Natural killer cell treated with Interleukin-12 subunit alpha and Interleukin-12 subunit beta and Interleukin-15 and Interleukin-18, amount 100 ng/mL, for 72 hours (primary cell): ENCODE measurements at places on chromosomes 2 and 18. TPM values are rescaled to one million over a fixed set of nuclear protein-coding genes. Genes with fewer than 3 reads are reported as not detected.

- no peak overlapping the region for H3K4me3 ChIP-seq
- no peak for DNase-seq
- H3K27ac ChIP-seq: no peak overlapping the region
- H3K4me1 ChIP-seq: no peaks in the 10 kb centered on the region
- no peaks in the 10 kb centered on the region for H3K36me3 ChIP-seq
- peaks cover 12% of the 10 kb centered on the region for H3K27me3 ChIP-seq
These were observed 41.5 kb downstream of the SCTR start for GRCh38 chr2:119482481-119483394.

- H3K27ac ChIP-seq: peak overlapping the region; percentile 91
- peaks cover 8% of the 10 kb centered on the region for H3K36me3 ChIP-seq
- H3K27me3 ChIP-seq: no peaks in the 10 kb centered on the region
- no peak for DNase-seq
- peak overlapping the region; percentile 67 for H3K4me3 ChIP-seq
These were observed 74.6 kb downstream of the ARL4C start for GRCh38 chr2:234422273-234422732.

DNA sequence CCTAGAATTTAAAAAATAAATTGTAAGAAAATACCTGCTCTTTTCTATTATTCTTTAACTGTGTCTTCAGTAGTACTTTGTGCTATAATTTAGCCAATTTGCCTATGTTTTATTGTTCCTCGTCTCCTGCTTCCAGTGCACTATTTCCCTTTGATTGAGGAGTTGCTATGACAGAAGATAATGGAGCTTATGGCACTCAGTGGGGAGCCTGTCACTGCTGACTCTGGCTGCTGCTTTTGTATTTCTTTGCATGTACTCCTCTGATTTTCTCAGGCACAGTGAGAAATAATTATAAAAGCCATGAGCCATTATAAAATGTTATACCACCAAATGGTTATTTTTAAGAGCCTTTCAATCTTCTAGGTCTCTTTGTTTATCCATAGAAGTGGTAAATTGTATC, 1310.8 kb upstream of the SLC39A10 start:
- no peaks in the 10 kb centered on the region for H3K36me3 ChIP-seq
- no peak overlapping the region for H3K27ac ChIP-seq
- no peak overlapping the region for H3K4me3 ChIP-seq

DNA sequence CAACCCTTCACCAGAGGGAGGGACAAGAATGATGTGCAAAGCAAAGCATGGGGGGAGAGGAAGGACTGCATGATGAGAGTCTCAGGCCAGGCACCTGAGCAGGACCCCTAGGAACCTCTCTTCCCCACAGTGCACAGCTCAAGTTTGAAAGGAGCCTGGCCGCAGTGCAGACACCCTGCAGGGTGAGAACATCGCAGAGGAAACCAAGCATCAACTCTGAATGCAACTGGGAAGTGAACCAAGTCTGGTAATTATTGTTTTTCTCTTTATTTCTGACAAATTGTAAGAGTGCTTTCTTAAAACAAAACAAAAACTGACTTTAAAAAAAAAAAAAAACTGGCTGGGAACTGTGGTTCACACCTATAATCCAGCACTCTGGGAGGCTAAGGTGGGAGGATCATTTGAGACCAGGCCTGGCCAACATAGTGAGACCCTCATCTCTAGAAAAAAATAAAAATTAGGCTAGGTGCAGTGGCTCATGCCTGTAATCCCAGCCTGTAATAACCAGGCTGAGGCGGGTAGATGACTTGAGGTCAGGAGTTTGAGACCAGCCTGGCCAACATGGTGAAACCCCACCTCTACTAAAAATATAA, 15.3 kb downstream of the NPC1 start:
- peaks cover 29% of the 10 kb centered on the region for H3K36me3 ChIP-seq
- H3K4me3 ChIP-seq: peak overlapping the region; percentile 69
- H3K27me3 ChIP-seq: no peaks in the 10 kb centered on the region
- H3K27ac ChIP-seq: peak overlapping the region; percentile 77

GRCh38 chr2:144208924-144209323, 311.0 kb downstream of the ZEB2 start:
- no peak for DNase-seq
- H3K4me1 ChIP-seq: peaks cover 27% of the 10 kb centered on the region
- H3K27ac ChIP-seq: no peak overlapping the region
- peaks cover 17% of the 10 kb centered on the region for H3K36me3 ChIP-seq

DNA sequence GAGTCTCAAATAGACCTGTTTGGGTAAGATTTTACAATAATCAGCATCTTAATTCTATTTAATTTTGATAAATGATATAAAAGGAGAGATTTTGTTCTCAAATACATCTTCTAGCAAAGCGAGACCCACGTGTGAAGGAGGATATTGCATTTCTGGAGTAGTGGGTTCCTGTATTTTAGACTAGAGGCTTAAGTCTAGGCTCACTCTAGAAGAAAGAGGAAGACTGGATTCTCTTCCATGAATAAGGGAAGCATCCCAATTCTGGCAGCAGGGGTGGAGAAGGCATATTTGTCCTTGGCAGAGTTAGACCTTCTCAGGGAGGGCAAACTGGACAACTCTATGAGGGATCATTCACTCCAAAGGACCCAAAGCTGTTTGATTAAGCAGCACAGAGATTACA, 11.3 kb upstream of the FAM228A start:
- no peak for DNase-seq
- no peaks in the 10 kb centered on the region for H3K27me3 ChIP-seq
- no peak overlapping the region for H3K27ac ChIP-seq
- no peaks in the 10 kb centered on the region for H3K36me3 ChIP-seq
- H3K4me3 ChIP-seq: no peak overlapping the region
- H3K4me1 ChIP-seq: no peaks in the 10 kb centered on the region

- no peak overlapping the region for H3K27ac ChIP-seq
- H3K4me1 ChIP-seq: no peaks in the 10 kb centered on the region
- H3K36me3 ChIP-seq: no peaks in the 10 kb centered on the region
- H3K27me3 ChIP-seq: no peaks in the 10 kb centered on the region
- DNase-seq: no peak
These were observed 1336.5 kb upstream of the SLC39A10 start for GRCh38 chr2:194320520-194320919.

DNA sequence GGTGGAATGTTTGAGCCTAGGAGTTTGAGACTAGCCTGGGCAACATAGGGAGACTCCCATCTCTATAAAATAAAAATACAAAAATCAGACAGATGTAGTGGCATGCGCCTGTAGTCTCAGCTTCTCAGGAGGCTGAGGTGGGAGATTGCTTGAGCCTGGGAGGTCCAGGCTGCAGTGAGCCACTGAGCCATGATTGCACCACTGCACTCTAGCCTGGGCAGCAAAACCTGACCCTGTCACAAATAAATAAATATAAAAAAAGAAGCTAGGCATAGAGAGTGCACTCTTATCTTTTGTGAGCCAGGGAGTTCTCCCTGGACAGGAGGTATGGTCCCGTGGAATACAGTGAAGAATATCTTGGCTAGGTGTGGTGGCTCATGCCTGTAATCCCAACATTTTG, 11.0 kb upstream of the KYNU start:
- H3K36me3 ChIP-seq: no peaks in the 10 kb centered on the region
- no peak overlapping the region for H3K27ac ChIP-seq
- H3K27me3 ChIP-seq: no peaks in the 10 kb centered on the region
- peaks cover 23% of the 10 kb centered on the region for H3K4me1 ChIP-seq

GRCh38 chr2:193199322-193199721, 1004.6 kb upstream of the TMEFF2 start:
- H3K4me1 ChIP-seq: no peaks in the 10 kb centered on the region
- H3K27me3 ChIP-seq: no peaks in the 10 kb centered on the region
- H3K36me3 ChIP-seq: peaks cover 6% of the 10 kb centered on the region
- no peak for DNase-seq
- H3K4me3 ChIP-seq: no peak overlapping the region
- H3K27ac ChIP-seq: no peak overlapping the region

DNA sequence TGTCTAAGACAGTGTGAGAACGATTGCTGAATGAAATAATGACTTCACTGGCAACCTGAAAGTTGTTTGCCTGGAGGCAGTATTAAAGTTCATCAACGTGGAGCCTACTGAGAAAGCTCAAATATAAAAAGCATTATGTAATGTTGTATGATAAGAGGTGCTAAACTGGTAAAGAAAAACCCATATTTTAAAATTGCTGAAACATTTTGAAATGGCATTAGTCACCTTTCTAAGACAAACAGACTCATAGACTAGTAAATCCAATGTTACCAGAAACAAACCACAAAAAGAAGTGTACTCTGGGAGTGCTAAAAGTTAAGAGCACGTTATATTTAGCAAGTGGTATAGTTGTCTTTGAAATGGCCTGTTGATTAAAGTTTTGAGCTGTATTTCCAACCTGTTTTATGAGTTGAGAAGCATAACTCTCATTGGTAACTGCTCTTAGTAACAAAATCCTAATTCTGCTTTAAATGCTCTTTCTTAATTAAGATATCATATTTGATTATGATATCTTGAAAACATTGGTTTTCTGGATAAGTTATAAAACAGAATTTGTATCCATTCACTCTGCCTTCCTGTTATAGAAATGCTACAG, 62.7 kb downstream of the CYP1B1 start:
- no peak for DNase-seq
- peaks cover 4% of the 10 kb centered on the region for H3K36me3 ChIP-seq
- H3K27me3 ChIP-seq: no peaks in the 10 kb centered on the region
- no peak overlapping the region for H3K27ac ChIP-seq

DNA sequence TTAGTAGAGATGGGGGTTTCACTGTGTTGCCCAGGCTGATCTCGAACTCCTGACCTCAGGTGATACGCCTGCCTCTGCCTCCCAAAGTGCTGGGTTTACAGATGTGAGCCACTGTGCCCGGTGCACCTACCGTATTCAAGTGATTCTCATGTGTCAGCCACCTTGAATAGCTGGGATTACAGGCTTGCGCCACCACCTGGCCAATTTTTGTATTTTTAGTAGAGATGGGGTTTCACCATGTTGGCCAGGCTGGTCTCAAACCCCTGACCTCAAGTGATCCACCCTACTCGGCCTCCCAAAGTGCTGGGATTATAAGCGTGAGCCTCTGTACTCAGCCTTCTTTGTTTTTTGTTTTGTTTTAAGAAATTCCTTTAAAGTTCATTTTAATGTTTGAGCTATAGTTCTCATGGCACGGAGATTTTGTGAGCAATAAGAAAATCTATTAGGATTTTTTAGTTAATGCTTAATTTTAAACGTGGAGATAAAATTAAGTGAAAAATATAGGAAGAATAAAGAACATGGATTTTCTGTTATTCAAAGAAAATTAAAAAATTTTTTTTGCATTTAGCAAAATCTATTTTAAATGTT, 242.6 kb downstream of the PHLPP1 start:
- peaks cover 21% of the 10 kb centered on the region for H3K4me1 ChIP-seq
- no peaks in the 10 kb centered on the region for H3K36me3 ChIP-seq
- no peak overlapping the region for H3K4me3 ChIP-seq
- peak overlapping the region; percentile 49 for H3K27ac ChIP-seq
- H3K27me3 ChIP-seq: no peaks in the 10 kb centered on the region
- DNase-seq: no peak

GRCh38 chr18:69636529-69637301, 236.0 kb downstream of the DOK6 start:
- peaks cover 18% of the 10 kb centered on the region for H3K27me3 ChIP-seq
- DNase-seq: no peak
- H3K4me1 ChIP-seq: peaks cover 3% of the 10 kb centered on the region

DNA sequence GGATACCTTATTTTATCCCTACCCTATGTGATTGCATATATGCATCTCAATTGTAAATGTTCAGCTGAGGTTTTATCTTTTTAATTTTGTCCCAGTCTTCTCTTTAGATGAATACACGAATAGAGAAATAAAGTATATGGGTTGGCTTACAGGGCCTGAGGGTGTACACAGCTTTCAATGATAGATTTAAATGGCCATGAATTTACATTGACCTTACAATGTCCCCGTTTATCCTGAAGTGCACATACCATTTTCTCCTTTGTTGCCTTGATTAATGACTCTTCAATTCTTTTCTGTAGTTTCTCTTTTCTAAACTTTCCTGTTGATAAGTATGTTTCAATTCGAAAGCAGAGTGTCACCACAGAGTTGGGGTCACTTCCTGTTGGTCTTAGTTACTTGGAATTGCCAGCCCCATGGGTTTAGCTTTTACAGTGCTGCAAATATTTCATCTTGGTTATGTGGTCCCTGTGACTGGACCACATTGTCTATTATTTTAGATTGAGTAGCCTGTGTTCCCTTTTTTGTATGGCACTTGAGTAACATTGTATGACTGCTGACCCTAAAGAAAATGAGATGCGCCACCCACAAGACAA, 1616.3 kb upstream of the ACVR2A start:
- H3K4me3 ChIP-seq: peak overlapping the region; percentile 44
- no peaks in the 10 kb centered on the region for H3K36me3 ChIP-seq
- no peak overlapping the region for H3K27ac ChIP-seq
- peaks cover 4% of the 10 kb centered on the region for H3K4me1 ChIP-seq
- DNase-seq: no peak

DNA sequence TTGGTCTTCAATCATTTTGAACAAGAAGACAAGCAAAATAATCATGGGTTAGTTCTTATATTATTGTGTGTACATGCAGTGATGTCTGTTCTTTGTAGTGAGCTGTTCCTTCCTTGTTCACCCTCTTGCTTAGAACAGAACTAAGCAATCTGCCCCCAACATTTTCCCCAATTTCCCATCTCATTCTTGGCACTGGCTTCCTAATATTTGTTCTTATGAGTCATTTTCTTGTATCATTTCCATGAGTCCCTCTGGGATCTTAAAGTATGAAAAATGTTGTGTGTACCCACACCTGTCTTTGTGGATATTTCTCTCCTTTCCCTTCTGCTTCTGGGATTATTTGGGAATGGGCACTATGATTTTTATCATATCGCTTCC, 3.5 kb upstream of the IL1B start:
- H3K4me3 ChIP-seq: no peak overlapping the region
- peaks cover 30% of the 10 kb centered on the region for H3K27me3 ChIP-seq
- DNase-seq: no peak
- peaks cover 29% of the 10 kb centered on the region for H3K4me1 ChIP-seq
- H3K27ac ChIP-seq: no peak overlapping the region

DNA sequence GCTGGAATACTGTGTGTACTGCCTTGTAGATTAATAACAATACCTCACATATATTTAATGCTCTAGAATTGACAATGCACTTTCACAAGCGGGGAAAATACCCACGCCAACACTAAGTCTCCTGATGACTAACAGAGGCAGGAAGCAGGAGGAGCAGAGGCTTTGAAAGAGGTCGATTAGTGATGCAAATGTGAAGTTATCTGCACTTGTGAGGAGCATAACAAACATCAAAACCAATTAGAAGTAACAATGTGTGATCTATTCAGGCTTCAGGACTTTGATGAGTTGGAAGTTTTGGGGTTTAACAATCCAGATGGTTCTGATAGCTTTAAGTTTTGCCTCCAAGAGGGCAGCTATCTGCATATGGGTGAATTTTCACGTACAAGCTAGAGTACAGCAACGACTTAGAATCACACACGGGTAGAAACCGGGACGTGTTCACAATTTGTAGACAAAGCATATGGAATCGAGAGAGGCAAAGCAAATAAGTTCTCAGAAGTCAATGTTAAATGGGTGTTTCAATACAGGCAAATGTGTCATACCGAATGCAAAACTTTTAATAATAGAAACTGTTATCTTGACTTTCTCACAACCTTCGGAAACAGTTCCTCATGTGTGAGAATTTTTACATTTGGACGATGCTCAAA, 114.5 kb downstream of the METTL8 start:
- peaks cover 44% of the 10 kb centered on the region for H3K4me1 ChIP-seq
- peak; percentile 62 for DNase-seq
- H3K27me3 ChIP-seq: no peaks in the 10 kb centered on the region
- H3K36me3 ChIP-seq: peaks cover 5% of the 10 kb centered on the region

Gene ANO7
- total RNA-seq: 7.1 TPM

Gene ESPNL
- 0.19 TPM for total RNA-seq

Gene PIEZO2
- not detected for total RNA-seq

Gene IL36G
- total RNA-seq: not detected

Gene PID1
- not detected for total RNA-seq

Gene CD207
- 1.8 TPM for total RNA-seq

Gene VWC2L
- not detected for total RNA-seq
